ENCODE measurements at places on chromosomes 5 and 9.

DNA sequence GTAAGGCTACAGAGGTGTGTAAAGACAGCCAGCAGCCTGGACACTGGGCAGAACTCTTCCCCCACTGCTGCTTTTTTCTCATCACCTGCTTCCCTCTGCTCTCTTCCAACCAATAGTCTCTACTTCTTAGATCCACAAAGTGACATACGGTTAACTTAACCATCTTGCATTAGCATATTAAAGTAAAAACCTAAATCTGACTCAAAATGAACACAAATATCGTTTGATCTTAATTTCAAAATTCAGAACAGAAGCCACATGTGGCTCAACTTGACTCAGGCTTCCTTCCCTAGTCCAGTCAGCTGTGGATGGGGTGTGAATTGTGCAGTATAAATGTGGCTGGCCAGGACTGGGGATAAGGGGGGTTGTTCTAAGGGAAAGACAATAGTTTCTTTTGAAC, 114.3 kb downstream of the STARD4 start:
- no peak for DNase-seq

GRCh38 chr5:106459541-106459940, 1211.2 kb downstream of the EFNA5 start:
- no peak for DNase-seq

- DNase-seq = no peak
These were observed 67.8 kb downstream of the NRG2 start for GRCh38 chr5:139975306-139975705.

GRCh38 chr9:129718647-129719046, 34.2 kb downstream of the PTGES start:
- no peak for DNase-seq

DNA sequence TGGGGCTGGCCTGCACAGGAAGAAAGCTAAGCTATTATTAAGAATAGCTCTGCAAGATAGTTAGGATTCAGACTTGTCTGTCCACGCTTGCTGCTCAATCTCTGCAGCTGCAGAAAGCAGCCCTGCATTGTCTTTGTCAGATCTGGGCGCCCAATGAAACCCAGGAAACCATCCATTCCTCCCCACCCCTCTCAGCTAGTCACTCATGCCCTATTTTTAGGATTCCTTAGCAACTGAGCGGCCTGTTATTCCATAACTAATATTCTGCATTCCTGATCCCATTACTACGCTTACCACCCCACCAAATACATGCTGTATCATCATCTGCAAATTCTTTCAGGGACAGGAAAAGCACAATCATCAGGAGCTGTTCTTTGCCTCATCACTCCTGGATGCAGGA, 52.9 kb upstream of the APC start:
- DNase-seq = no peak

All from stimulated activated CD4-positive, alpha-beta T cell treated with anti-CD3 and anti-CD28 coated beads, Interleukin-15, amount 100 ng/mL, for 1 hour (primary cell).